ENCODE measurements at places on chromosomes 1 and 21. TPM values are rescaled to one million over a fixed set of nuclear protein-coding genes. Genes with fewer than 3 reads are reported as not detected.

DNA sequence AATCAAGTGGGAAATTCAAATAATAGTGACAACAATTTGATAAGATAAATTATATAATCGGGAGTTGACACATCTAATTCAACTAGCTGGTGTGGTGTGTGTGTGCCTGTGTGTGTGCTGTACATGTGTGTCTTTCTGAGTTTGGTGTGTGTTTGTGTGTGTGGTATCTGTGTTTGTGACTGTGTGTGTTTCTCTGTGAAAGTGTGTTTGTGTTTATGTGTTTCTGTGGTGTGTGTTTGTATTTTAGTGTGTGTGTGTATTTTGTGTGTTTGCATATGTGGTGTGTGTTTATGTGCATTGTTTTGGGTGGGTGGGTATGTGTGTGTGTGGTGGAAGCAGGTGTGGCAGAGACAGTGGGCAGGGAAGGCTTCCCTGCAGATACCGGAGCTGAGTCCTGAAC, 4.8 kb upstream of the DSCAM start:
- no peak overlapping the region for H3K4me3 ChIP-seq
- no peak for DNase-seq
- no peaks in the 10 kb centered on the region for H3K27me3 ChIP-seq
- no peaks in the 10 kb centered on the region for H3K4me1 ChIP-seq

DNA sequence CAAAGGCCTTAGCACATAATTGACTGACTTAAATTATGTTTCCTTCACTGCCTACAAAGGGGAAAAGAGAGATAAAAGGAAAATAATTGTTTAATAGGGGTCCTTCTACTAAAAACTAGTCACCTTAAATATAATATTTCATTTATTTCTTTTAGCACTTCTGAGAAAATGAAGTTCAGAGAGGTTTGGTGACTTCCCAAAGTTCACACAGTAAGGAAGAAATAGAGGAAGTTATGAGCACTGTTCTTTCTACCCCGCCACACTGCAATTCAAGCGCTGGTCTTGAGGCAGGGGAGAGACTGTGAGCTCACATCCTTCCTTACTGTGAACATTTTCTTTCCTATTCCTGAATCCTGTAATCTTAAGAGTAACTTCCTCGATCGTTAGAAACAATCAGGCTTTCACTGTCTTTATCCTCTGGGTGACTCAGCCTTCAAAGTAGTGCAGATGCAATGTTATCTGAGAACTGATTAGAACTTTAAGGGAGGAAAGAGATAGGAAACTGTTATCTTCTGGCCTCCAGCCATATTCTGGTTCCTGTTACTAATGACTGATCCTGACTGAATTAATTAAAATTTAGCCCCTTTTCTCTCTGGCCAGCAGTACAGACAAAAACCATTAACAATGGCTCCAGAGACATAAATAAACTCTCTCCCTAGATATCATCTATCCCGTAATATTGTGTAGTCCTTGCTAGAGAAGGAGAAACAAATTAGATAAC, 6.8 kb downstream of the RGS5 start:
- H3K4me3 ChIP-seq = no peak overlapping the region
- H3K4me1 ChIP-seq = no peaks in the 10 kb centered on the region
- no peak overlapping the region for H3K27ac ChIP-seq
- no peaks in the 10 kb centered on the region for H3K36me3 ChIP-seq

DNA sequence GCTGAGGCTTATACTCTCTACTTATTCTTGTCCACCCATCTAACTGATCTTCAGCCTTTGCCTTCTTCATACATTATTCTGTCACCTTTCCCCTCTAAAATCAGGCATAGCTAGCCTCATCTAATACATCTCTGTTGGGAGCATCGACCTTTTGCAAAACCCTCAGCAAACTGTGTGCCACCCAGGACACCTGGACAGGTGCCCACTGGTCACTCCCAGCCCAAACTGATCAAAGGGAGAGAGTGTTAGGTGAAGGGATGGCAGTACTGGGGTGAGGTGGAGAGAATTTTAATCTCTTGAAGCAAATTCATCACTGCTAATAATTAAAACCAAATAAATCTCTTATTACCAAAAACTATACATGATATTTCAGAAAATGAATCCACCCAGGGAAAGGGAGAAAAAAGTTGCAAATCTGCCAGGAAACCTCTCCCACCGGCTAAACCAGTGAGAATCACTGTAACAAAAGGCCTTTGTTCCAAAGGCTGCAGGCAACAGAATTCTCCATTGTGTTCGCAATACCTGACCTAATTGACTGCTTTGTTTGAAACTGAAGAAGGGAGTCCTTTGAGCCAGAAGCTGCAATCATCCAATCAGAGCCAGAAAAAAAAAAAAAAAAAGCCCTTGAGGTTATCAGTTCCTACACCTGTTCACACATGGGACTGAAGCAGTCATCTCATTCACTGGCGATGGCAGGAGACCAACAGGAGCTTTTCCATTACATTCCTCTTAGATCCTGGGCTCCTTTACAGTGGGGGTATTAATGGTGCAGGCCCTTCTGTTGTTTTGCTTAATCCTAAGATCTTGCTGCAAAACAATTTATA, 172.6 kb downstream of the APP start:
- no peak for DNase-seq
- no peaks in the 10 kb centered on the region for H3K4me1 ChIP-seq
- H3K27ac ChIP-seq = no peak overlapping the region
- H3K4me3 ChIP-seq = no peak overlapping the region
- H3K36me3 ChIP-seq = no peaks in the 10 kb centered on the region
- no peaks in the 10 kb centered on the region for H3K27me3 ChIP-seq

GRCh38 chr1:230307213-230307612, 118.9 kb downstream of the PGBD5 start:
- no peak overlapping the region for H3K4me3 ChIP-seq
- no peak for DNase-seq
- H3K27ac ChIP-seq = no peak overlapping the region
- H3K36me3 ChIP-seq = no peaks in the 10 kb centered on the region
- H3K4me1 ChIP-seq = no peaks in the 10 kb centered on the region
- peaks cover 49% of the 10 kb centered on the region for H3K27me3 ChIP-seq

Gene LIN9
- total RNA-seq = 19.4 TPM

GRCh38 chr1:97101509-97101908, 379.9 kb downstream of the PTBP2 start:
- no peaks in the 10 kb centered on the region for H3K36me3 ChIP-seq
- no peaks in the 10 kb centered on the region for H3K4me1 ChIP-seq
- no peak overlapping the region for H3K4me3 ChIP-seq
- H3K27ac ChIP-seq = no peak overlapping the region
- no peaks in the 10 kb centered on the region for H3K27me3 ChIP-seq

- H3K4me3 ChIP-seq = no peak overlapping the region
- no peaks in the 10 kb centered on the region for H3K36me3 ChIP-seq
- no peak overlapping the region for H3K27ac ChIP-seq
- H3K4me1 ChIP-seq = no peaks in the 10 kb centered on the region
- no peak for DNase-seq
These were observed 109.2 kb downstream of the TTLL7 start for GRCh38 chr1:83889707-83890106.

DNA sequence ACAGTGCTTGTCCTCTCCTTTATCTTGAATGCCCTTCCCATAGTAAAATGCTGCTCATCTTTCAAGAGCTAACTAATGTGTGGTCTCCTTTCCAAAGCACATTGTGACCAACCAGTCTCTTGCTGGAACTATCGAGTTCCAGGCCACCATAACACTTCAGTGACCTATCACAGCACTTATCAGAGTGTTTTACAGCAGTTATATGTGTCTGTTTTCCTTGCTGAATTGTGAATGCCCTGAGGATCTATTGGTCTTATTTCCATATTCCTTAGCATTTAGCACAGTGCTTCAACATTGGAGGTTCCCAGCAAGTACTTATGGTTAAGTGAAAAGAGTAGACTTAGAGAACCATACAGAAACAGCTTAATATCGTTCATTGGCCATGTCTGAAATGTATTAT, 264.3 kb downstream of the DYRK1A start:
- peaks cover 6% of the 10 kb centered on the region for H3K27me3 ChIP-seq
- H3K4me3 ChIP-seq = no peak overlapping the region
- no peaks in the 10 kb centered on the region for H3K4me1 ChIP-seq
- H3K27ac ChIP-seq = no peak overlapping the region

Gene PTPN22
- total RNA-seq = 1.3 TPM

DNA sequence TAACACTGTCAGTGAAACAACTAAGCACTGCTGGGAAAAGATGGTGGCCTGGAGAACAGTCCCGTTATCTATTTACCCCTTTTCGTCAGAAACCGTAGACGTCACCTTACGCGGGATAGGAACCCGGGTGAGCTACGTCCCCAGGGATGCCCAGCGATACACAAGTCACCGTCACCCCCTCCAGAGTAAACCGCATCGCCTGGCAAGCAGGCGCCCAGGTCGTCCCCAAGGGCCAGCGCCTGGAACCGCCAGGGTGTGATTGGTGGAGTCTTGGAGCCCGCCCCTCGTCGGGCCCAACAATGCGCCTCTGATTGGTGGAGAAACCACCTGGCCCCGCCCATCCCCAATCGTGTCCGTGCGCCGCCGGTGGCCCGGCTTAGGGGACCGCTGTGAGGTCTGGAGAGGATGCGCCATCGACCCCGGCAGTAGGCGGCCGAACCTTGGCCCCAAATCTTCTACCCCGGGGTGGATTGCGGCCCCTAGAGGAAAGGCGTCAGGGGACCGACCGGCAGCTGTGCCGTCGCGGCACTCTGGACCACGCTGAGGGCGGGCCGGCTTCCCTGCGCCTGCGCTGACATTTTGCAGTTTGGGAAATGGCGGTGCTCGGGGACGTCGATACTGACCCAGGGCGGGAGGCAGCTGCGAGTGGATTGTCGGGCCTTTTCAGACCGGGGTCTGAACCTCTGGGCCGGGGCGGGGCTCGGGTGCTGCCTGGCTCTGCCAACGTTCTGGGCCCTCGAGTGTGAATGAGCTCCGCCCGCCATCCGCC, 34.4 kb downstream of the SLC2A1 start:
- peaks cover 43% of the 10 kb centered on the region for H3K4me1 ChIP-seq
- peak overlapping the region; percentile 55 for H3K4me3 ChIP-seq
- H3K36me3 ChIP-seq = peaks cover 41% of the 10 kb centered on the region
- peak overlapping the region; percentile 78 for H3K27ac ChIP-seq

- H3K27me3 ChIP-seq = no peaks in the 10 kb centered on the region
- H3K4me1 ChIP-seq = no peaks in the 10 kb centered on the region
These were observed 9.7 kb upstream of the AGO1 start for GRCh38 chr1:35873243-35873750.

Gene UQCRH
- total RNA-seq = 1,267 TPM

DNA sequence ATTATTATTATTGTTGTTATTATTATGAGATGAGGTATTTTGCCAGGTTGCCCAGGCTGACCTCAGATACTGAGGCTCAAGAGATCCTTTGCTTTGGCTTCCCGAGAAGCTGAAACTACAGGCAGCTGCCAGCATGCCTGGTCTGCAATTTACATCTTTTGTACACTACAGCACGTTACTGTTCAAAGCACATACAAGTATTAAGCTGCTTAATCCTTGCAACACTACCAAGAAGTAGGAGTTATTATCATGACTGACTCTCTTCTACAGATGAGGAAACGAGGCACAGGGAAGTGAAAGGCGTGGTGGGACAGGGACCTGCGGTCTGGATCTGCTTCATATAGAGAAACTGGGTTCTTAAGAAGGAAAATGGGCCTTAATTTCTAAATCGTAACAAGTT, 11.6 kb downstream of the ERG start:
- H3K27me3 ChIP-seq = peaks cover 2% of the 10 kb centered on the region
- no peak for DNase-seq
- no peak overlapping the region for H3K4me3 ChIP-seq
- no peak overlapping the region for H3K27ac ChIP-seq

Gene FRRS1
- total RNA-seq = 31.1 TPM

DNA sequence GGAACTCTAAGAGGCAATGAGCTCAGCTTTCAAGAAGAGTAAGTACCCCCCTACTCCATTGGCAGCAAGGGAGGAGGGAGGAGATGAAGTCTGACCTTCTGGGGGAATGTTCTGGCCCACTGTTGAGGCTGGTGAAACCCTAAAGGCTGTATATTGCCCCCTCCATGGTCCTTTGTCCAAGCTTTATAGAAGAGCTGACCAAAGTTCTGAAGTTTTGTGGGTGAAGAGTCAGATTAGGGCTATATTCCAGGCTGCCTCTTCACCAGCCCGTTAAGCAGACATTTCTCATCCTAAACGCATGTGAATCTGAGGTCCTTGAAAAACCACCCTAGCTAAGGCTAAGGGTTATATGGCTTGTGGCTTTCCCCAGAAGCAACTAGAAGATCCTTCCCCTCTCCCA, 1.4 kb downstream of the C1orf94 start:
- H3K27ac ChIP-seq = no peak overlapping the region
- no peak overlapping the region for H3K4me3 ChIP-seq
- no peaks in the 10 kb centered on the region for H3K4me1 ChIP-seq
- H3K36me3 ChIP-seq = no peaks in the 10 kb centered on the region

DNA sequence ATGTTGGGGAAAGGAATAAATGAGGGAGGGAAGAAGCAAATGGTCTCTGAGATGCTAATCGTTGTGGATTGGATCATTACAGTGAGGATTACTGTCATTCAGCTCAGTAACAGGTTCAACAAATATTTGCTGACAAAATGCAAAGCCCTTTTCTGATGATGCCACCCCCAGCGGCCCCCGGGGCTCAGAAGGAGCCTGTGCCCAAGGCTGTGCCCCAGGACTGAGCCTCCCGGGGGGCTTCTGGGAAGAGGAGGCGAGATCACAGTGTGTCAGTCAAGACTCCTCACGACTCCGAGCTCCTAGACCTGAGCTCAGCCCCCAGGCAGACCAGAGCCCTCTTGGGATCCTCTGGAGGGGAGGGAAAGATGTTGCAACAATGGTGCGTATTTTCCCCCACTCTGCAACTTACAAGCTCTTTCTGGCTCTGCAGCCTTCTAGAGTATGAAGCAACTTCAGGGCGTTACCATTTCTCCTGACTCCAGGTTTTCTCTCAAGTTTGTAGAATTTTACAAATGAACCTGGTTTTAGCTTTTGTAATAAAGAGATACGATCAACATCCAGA, 20.8 kb downstream of the EPHA8 start:
- H3K4me3 ChIP-seq = no peak overlapping the region
- no peak for DNase-seq
- peaks cover 81% of the 10 kb centered on the region for H3K27me3 ChIP-seq
- no peak overlapping the region for H3K27ac ChIP-seq
- H3K36me3 ChIP-seq = no peaks in the 10 kb centered on the region

- H3K27ac ChIP-seq = no peak overlapping the region
- H3K27me3 ChIP-seq = no peaks in the 10 kb centered on the region
These were observed 41.1 kb downstream of the TNFSF18 start for GRCh38 chr1:173009597-173009996.
